CD4-positive, alpha-beta T cell treated with Interleukin-17A for 4 hours (primary cell): ENCODE measurements at places on chromosomes 16 and 17.
A peak's percentile ranks its signal among the peaks of the same experiment; 100 is the strongest.

- DNase-seq, result peak; percentile 68
Measured at GRCh38 chr16:71883168-71883848, 674 bp downstream of the ZNF821 start.

- peak; percentile 46 for DNase-seq
Measured at GRCh38 chr16:25060920-25061319, 45.8 kb upstream of the ARHGAP17 start.

- DNase-seq, result no peak
Measured at GRCh38 chr16:30368122-30368791, 2.0 kb downstream of the TBC1D10B start.

- DNase-seq, result no peak
Measured at GRCh38 chr17:16918443-16918842, 53.5 kb downstream of the TNFRSF13B start.

DNA sequence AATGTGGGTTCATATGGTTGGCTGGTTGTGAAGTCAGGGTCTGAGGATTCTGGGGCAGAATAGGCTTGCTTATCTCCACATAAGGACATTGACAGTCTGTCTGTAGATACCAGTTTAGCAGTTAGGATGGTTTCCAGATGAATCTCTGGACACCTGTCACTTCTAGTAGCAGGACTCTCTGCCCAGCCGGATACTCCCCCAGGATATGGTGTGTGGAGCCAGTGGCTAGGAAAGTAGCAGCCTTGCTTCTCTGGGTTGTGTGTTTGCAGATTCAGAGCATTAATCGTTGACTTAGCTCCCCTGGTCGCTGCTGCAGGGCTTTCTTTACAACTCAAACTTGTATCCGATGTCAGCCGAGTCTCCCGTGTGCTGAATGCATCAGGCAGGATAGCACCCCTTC, 45.2 kb downstream of the CLEC16A start:
- no peak for DNase-seq

- no peak for DNase-seq
Measured at GRCh38 chr16:66402591-66403230, 24.4 kb upstream of the BEAN1 start.

- no peak for DNase-seq
Measured at GRCh38 chr16:31404353-31405064, 11.4 kb downstream of the ITGAD start.

DNA sequence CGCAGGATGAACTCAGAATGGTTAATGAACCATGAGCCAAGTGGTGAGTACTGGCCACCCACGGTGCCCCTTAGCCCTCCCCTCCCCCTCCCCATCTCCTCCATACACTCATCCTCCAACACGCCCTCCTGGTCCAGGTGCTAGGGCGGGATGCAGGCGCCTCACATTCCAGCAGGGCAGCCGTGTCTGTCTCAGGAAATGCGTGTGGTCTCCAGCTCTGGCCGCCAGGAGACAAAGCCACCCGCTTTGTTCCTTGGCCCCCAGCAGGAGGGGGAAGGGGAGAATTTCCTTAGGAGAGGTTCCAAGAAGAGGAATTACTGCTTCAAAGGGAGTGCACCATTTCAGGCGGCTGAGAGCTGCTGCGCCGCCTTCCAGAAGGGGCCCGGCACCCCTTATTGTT, 29.7 kb upstream of the RMI2 start:
- no peak for DNase-seq
